Pancreas (tissue), 10 donors: ENCODE measurements at places on chromosomes 13 and 19. TPM values are rescaled to one million over a fixed set of nuclear protein-coding genes. Genes with fewer than 3 reads are reported as not detected.
A peak's percentile ranks its signal among the peaks of the same experiment; 100 is the strongest.

DNA sequence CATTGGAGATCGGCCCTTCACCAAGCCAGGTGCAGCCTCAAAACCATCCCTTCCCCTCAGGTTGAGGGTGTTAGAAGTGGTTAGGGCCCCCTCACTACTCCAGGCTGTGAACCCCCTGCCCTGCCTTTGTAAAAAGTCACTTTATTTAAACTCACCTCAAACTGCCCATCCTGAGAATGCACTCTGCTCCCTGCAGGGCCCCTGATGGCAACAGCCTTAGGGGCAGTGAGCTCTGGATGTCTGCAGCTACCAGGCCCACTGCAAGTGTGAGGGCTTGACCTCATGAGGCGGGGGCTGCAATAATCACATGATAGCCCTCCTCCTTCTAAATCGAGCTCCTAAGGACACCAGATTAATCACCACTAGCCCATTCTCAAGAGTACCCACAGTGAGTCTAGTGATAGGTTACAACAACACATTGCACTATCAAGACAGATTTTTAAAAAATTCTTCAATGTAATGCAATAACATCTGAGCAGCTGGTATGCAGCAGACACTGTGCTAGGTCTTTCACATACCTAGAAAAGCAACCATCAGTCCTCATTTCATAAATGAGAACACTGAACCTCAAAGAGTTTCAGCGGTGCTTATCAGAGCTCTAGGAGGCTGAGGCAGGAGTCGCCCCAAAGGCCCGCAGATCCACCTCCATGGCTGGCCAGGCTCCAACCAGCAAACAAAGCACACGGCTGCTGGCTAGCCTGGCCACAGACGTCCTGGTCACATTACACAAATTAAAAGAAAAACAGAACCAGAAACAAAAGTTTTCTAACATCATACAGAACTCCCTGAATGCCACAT is 26.0 kb downstream of the SLC7A1 start:
- no peaks in the 10 kb centered on the region for H3K36me3 ChIP-seq
- H3K4me3 ChIP-seq, result no peak overlapping the region
- H3K27ac ChIP-seq, result no peak overlapping the region
- peak; percentile 85 for DNase-seq

GRCh38 chr19:6686628-6686975 is 16.6 kb upstream of the TNFSF14 start:
- no peak overlapping the region for H3K27ac ChIP-seq
- H3K27me3 ChIP-seq, result no peaks in the 10 kb centered on the region
- H3K4me3 ChIP-seq, result no peak overlapping the region
- H3K4me1 ChIP-seq, result no peaks in the 10 kb centered on the region

Gene ZNF773
- 2.6 TPM for total RNA-seq

DNA sequence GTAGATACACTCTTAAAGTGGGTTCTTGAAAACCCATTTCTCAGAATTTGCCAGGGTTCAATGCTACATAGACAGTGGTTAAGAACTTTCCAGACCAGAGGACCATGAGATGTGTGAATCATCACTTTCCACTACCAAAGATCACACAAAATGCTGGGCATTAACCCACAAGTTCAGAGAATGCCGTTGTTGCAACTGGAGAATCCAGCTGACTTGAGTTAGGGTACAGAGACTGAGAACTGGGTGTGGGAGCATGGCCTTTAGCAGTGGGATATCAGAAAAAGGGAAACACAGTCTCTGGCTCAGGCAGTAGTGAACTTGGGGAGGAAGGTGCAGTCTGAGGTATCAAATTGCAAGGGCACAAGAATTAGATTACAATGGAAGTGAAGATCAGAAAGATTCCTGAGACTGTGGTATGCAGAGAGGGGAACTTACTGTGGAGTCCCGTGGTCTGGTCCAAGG is 51.5 kb upstream of the WDFY2 start:
- no peaks in the 10 kb centered on the region for H3K36me3 ChIP-seq
- no peak overlapping the region for H3K4me3 ChIP-seq
- no peak overlapping the region for H3K27ac ChIP-seq
- H3K27me3 ChIP-seq, result no peaks in the 10 kb centered on the region
- no peaks in the 10 kb centered on the region for H3K4me1 ChIP-seq

Gene EDDM13
- not detected for total RNA-seq

- peak; percentile 89 for DNase-seq
- peaks cover 20% of the 10 kb centered on the region for H3K27me3 ChIP-seq
Observed at GRCh38 chr19:40598121-40598917, 2.9 kb upstream of the LTBP4 start.

- H3K36me3 ChIP-seq, result no peaks in the 10 kb centered on the region
- H3K27me3 ChIP-seq, result no peaks in the 10 kb centered on the region
- H3K4me3 ChIP-seq, result no peak overlapping the region
- H3K4me1 ChIP-seq, result no peaks in the 10 kb centered on the region
Observed at GRCh38 chr19:18392417-18392816, 5.0 kb downstream of the LRRC25 start.

- no peaks in the 10 kb centered on the region for H3K4me1 ChIP-seq
- DNase-seq, result no peak
- H3K27ac ChIP-seq, result no peak overlapping the region
- H3K4me3 ChIP-seq, result no peak overlapping the region
Observed at GRCh38 chr19:21485926-21486325, 19.5 kb upstream of the ZNF429 start.

- no peaks in the 10 kb centered on the region for H3K36me3 ChIP-seq
- no peaks in the 10 kb centered on the region for H3K4me1 ChIP-seq
- H3K4me3 ChIP-seq, result no peak overlapping the region
- no peaks in the 10 kb centered on the region for H3K27me3 ChIP-seq
Observed at GRCh38 chr13:76692346-76692745, 193.9 kb downstream of the KCTD12 start.

Gene FARP1
- total RNA-seq, result 69.3 TPM

- DNase-seq, result no peak
- H3K4me3 ChIP-seq, result peak overlapping the region; percentile 85
- peak overlapping the region; percentile 100 for H3K27ac ChIP-seq
- peaks cover 11% of the 10 kb centered on the region for H3K27me3 ChIP-seq
- no peaks in the 10 kb centered on the region for H3K36me3 ChIP-seq
- peaks cover 12% of the 10 kb centered on the region for H3K4me1 ChIP-seq
Observed at GRCh38 chr13:50126263-50126992, 111.2 kb downstream of the KCNRG start.

Gene LAIR2
- not detected for total RNA-seq

DNA sequence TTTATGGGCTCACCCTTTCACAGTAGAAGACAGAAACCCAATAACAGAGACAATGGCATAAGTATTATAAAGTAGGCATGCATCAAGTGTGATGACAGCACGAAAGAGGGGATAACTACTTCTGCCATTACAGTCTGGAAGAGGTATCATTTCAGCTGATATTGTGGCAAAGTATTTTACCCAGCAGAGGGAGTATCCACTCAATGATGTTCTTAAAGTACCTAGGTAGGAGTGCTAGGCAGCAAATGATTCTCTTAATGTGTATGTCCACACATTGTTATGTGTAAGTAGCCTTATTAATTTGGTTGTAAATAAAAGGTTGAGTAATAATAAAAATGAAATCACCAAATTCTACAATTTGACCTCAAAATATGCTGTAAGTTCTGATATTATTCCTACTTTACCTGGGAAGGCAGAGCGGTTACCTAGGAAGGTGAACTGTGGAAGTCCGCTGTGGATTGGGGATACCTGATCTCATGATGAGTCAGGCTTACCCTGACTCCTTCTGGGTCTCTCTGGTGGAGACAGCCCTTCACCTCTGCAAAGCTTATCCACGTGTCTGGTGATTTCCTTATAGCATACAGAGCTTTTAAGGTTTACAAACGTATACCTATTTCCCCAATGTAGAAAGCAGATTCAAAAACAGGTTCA is 4.1 kb upstream of the UBAC2 start:
- H3K27ac ChIP-seq, result no peak overlapping the region
- no peak for DNase-seq
- H3K4me1 ChIP-seq, result no peaks in the 10 kb centered on the region
- H3K4me3 ChIP-seq, result no peak overlapping the region
- no peaks in the 10 kb centered on the region for H3K36me3 ChIP-seq

DNA sequence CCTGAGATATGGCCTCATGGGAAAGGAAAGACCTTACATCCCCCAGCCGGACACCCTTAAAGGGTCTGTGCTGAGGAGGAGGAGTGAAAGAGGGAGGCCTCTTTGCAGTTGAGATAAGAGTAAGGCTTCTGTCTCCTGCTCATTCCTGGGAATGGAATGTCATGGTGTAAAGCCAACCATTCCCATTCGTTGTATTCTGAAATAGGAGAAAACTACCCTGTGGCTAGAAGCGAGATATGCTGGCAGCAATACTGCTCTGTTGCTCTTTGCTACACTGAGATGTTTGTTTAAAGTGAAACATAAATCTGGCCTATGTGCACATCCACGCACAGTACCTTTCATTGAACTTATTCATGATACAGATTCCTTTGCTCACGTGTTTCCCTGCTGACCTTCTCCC is 783 bp upstream of the ZNF587B start:
- H3K27me3 ChIP-seq, result no peaks in the 10 kb centered on the region
- no peak for DNase-seq
- H3K4me1 ChIP-seq, result no peaks in the 10 kb centered on the region

Gene ZNF208
- total RNA-seq, result 1.6 TPM

Gene PNMA8C
- 0.12 TPM for total RNA-seq

DNA sequence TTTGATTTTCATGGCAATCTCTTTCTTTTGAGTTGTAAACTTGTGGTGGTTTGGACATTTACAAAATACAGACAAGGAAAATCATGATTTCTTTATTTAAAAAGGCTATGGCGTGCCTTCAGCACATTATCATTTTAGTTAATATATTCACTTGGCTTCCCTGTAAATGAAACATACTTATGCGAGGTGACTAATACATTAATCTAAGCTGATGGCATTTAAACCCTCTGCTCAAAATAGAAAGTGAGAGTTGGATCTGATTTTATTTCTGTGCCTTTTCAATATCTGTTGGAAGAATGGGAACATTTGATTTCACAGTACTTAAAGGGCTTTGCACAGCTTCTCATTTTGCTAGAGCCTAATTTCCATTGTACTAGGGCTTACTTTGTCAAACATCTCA is 289.8 kb downstream of the MTUS2 start:
- no peak for DNase-seq
- no peaks in the 10 kb centered on the region for H3K36me3 ChIP-seq
- no peak overlapping the region for H3K4me3 ChIP-seq
- H3K27ac ChIP-seq, result no peak overlapping the region
- no peaks in the 10 kb centered on the region for H3K27me3 ChIP-seq

DNA sequence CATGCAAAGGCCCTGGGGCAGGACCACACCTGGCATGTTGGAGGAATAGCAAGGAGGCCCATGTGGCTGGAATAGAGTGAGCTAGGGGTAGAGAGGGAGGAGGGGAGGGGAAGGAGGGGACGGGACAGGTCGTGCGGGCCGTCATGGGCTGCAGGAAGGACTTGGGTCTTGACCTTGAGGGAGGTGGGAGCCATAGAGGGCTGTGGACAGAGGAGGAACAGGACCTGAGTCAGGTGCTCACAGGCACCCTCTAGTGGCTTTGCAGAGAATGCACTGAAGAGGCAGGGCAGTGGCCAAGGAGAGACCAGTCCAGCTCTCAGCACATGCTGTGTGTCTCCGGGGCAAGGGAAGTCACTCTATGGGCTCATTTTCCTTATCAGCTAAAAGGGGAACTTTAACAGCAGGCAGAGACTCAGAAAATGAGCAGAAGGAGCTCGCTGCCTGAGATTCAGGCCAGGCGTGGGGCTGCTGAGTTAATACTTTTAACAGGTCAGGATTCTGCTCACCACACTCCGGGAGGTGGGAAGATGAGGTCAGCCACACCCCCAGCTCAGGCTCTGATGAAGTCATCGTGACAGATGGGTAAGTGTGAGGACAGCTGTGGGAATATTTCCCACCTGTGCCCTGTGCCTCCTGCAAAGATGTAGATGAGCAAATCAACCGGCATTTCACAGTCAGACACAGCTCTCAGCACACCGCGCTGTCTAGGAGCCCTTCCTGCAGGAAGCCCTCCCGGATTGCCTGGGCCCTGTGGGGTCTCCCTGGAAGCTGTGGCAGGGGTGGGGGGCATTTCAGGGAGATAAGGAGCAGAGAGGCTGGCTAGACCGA is 6.0 kb upstream of the TNFAIP8L1 start:
- no peak overlapping the region for H3K4me3 ChIP-seq
- DNase-seq, result peak; percentile 62
- H3K27ac ChIP-seq, result no peak overlapping the region
- H3K27me3 ChIP-seq, result no peaks in the 10 kb centered on the region
- H3K36me3 ChIP-seq, result no peaks in the 10 kb centered on the region

- H3K36me3 ChIP-seq, result no peaks in the 10 kb centered on the region
- H3K4me3 ChIP-seq, result peak overlapping the region; percentile 1
- H3K27me3 ChIP-seq, result no peaks in the 10 kb centered on the region
- no peaks in the 10 kb centered on the region for H3K4me1 ChIP-seq
- DNase-seq, result no peak
Observed at GRCh38 chr19:703329-703650, 5.4 kb upstream of the PALM start.

Gene XAB2
- total RNA-seq, result 22.8 TPM

DNA sequence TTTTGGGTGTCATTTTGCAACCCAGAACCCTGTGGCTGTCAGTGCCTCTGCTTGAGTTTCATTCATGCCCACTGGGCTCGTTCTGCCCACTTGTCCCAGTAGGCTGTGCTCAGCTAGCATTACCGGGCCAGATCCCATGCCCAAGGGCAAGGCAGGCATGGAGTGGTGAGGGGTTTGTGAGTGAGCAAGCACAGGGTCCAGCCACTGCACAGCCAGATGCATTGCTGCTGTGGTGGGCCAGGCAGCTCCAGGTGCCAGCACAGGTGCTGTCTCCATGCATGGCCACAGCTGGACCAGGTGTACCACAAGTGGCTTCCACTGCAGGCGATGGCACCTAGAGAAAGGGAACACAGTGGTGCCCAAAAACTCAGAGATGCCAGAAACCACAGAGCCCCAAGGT is 1671.2 kb downstream of the OLFM4 start:
- H3K27ac ChIP-seq, result no peak overlapping the region
- no peaks in the 10 kb centered on the region for H3K27me3 ChIP-seq
- peak; percentile 50 for DNase-seq
- no peaks in the 10 kb centered on the region for H3K36me3 ChIP-seq
- H3K4me3 ChIP-seq, result no peak overlapping the region

Gene TUBA3C
- not detected for total RNA-seq

DNA sequence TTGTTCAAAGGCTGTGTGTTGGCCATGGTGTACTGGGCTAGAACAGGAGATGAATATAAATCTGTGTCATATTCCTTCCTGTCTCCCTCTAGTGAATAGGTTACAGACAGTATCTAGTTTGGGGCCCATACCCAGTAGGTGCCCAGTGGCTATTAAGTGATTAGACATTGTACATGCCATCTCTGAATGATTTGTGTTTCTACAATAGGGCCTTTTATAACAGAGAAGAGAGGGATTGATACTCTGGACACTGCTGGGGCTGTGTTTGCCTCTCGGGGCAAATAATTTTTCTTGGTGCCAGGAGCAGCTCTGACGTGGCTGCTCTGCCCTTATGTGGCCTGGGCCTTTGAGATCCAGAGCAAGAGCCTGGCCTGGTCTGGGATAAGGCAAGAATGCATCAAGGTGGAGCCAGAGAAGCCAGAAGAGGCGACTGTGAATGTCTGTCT is 403.1 kb downstream of the SPRY2 start:
- peak overlapping the region; percentile 56 for H3K27ac ChIP-seq
- H3K27me3 ChIP-seq, result no peaks in the 10 kb centered on the region
- H3K4me3 ChIP-seq, result no peak overlapping the region
- DNase-seq, result no peak
- H3K36me3 ChIP-seq, result no peaks in the 10 kb centered on the region

- no peak for DNase-seq
- no peak overlapping the region for H3K27ac ChIP-seq
- H3K4me1 ChIP-seq, result no peaks in the 10 kb centered on the region
- no peaks in the 10 kb centered on the region for H3K36me3 ChIP-seq
Observed at GRCh38 chr13:30338331-30338851, 31.0 kb upstream of the KATNAL1 start.
